Bone marrow (tissue), 2 donors: ENCODE measurements at places on chromosomes 2 and 18.

DNA sequence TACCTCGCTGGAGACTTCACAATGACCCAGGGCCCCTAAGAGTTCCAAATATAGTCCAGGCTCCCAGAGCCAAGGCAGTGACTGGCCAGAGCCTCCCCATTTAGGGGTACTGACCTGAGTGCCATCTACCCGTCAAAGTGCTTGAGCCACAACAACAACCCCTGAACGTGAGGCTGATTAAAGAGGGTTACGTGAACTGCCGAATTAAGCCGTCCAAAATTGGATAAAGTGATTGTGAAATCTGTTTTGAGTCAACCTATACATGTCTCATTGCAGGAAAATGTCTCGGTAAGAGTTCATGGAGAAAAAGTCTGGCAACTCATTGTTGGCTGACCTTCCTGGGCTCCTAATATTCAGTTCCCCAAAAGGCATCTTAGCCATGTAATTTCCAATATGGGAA lies 116.3 kb downstream of the TTC32 start:
- DNase-seq = no peak

DNA sequence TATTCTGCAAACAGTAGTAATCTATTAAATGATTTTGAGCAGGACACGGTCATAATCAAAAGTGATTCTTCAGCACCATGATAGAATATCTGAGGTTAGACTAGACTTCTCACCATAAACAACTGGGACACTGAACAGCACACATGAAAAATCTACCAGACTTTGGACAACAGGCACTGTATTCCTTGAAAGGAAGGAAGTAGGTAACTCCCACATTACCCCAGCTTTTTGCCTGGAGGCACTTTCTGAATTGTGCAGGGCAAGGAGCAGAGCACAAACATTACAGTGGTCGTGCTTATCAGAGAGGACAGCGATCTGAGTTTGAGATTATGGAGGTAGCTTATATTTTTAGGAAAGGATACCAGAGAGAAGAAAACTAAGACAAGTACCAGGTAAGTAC lies 25.3 kb upstream of the IL1RL1 start:
- DNase-seq = no peak

GRCh38 chr2:98732430-98733051 lies 1.6 kb upstream of the MGAT4A start:
- DNase-seq = no peak

GRCh38 chr2:2244508-2244907 lies 86.6 kb downstream of the MYT1L start:
- DNase-seq = no peak

- DNase-seq = no peak
Measured at GRCh38 chr2:209773377-209773776, 1.7 kb downstream of the UNC80 start.

- DNase-seq = no peak
Measured at GRCh38 chr18:50099725-50100407, 95.1 kb downstream of the MYO5B start.

- no peak for DNase-seq
Measured at GRCh38 chr2:117776888-117777287, 37.6 kb upstream of the DDX18 start.

GRCh38 chr18:47838396-47838795 lies 92.1 kb downstream of the SMAD2 start:
- no peak for DNase-seq

DNA sequence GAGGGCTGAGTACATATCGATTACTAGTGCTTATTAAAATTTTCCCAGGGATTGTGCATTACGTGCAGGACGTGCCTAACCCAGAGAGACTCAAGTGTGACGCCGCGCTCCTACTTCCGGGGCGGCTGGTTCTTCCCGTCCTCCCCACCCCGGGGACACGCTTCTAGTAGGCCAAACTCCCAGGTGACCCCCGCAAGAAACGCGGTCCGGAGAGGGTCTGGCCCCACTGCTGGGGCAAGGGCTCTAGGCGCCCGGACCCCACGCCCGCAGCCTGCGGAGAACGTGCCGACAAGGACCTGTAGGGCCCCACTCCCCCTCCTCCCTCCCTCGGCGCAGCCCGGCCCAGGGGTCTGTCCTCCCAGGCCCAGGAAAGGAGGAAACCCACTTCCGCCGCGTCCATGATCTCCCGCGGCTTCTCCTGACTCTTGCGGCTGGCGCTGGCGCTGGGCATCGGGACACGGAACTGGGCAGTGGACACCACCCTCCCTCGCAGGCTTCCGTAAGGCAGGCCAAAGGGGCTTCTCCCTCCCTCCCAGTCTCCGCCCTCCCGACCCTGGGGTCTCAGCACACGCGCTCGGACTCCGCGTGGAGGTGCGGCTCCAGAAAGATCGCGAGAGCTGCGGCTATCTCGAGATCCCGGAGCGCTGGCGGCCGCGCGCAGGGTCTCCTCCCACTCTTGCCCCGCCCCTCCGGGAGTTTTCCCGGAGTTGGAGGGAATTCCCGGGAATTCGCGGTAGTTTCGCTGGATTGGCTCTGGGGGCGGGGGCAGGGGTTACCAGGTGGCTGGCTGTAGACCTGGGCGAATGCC lies at the start of gene DARS1:
Gene DARS1 (minus strand): TSS at position 609 of the 808 bp plus-strand sequence. CDS start 158 bp downstream, at position 451.
- DNase-seq = peak; percentile 76

DNA sequence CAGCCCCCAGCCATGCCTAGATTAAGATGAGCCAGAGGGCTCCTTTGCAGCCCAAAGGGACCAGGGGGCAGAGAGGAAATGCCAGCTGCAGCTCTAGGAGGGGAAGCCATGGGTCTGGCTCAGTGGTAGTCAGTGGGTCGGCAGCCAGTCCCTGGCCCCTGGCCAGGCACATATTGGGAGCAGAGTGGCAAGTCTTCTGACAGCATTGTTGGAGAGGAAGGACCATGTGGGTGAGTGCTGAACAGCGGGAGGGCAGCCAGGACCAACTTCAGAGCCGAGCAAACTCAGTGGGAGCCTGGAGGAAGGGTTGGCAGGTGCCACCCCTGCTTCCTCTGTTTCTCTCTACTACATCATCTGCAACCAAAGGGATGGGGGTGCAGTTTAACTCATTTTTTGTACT lies 140.5 kb upstream of the PELI1 start:
- no peak for DNase-seq

- DNase-seq = no peak
Measured at GRCh38 chr2:1552611-1553010, 139.3 kb downstream of the TPO start.

DNA sequence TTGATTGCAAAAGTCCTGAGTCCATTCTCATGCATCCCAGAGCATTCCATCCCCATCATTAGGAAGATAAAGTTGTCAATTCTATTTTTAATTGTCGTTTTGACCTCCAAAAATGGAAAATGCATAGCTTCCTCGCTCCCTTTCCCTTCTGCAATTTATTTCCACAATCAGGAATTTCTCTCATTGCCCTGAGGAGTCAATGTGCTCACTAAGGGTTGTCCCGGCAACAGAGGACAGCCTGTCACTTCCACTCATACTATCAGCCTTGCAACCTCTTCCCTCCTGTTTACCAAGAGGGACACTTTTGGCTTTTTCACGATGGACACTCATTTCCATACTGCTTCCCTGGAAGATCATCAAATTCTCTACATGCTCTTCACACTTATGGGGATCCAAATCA lies 164.8 kb downstream of the MYO5B start:
- DNase-seq = no peak

DNA sequence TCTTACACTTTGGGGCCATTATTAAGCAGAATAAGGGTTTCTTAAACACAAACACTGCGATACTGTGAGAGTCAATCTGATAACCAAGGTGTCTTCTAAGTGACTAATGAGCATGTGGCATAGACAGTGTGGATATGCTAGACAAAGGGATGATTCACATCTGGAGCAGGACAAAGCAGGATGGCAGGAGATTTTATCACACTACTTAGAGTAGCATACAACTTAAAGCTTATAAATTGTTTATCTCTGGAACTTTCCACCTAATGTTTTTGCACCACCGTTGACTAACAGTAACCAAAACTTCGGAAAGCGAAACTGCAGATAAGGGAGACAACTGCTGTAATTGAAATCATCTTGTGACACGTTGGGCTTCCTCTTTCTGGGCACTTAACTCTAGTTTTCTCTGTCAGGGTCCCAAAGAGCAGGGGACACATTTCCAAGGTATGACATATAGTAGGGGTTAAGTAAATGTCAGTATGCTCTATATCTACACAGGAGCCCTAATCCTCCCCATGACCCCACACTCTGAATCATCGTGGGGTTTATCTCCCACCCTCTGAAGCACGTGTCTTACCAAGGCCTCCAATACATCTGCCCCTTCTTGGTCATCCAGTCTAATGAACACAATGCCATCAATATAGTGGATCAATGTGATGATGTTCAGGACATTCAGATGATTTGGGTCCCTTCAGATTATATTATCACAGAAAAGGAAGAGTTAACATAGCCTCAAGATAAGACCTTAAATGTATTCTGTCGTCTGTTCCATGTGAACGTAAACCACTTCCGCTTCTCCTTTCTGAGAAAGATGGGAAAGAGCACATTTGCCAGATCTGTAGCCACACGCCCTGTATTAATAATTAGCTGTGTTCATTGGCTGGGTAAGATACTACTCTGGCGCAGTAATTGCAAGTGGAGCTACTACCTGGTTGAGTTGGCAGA lies 78.7 kb downstream of the FTCDNL1 start:
- DNase-seq = peak; percentile 33

GRCh38 chr2:159084384-159085370 lies 116.2 kb downstream of the TANC1 start:
- DNase-seq = no peak

DNA sequence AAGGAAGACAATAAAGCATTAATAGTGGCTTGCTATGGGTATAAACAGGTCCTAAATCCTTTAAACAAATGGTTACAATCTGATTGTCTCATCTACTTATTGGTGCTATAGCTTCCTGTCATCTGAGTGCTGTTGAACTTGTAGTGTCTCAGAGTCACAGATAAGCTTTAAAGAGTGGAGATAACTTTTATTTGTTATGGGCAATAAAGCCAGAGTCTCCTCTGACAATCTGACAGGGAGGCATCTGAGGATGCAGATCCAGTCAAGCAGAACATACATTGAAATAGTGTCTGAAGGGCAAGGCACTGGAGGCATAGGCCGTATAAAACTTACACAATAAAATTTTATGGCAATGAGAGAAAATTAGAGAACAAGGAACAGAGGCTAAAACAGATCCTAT lies 1132.4 kb upstream of the CDH2 start:
- no peak for DNase-seq

GRCh38 chr18:38318416-38318815 lies 752.8 kb upstream of the CELF4 start:
- no peak for DNase-seq
